ENCODE measurements at places on chromosomes 13 and 19.
A peak's percentile ranks its signal among the peaks of the same experiment; 100 is the strongest.

DNA sequence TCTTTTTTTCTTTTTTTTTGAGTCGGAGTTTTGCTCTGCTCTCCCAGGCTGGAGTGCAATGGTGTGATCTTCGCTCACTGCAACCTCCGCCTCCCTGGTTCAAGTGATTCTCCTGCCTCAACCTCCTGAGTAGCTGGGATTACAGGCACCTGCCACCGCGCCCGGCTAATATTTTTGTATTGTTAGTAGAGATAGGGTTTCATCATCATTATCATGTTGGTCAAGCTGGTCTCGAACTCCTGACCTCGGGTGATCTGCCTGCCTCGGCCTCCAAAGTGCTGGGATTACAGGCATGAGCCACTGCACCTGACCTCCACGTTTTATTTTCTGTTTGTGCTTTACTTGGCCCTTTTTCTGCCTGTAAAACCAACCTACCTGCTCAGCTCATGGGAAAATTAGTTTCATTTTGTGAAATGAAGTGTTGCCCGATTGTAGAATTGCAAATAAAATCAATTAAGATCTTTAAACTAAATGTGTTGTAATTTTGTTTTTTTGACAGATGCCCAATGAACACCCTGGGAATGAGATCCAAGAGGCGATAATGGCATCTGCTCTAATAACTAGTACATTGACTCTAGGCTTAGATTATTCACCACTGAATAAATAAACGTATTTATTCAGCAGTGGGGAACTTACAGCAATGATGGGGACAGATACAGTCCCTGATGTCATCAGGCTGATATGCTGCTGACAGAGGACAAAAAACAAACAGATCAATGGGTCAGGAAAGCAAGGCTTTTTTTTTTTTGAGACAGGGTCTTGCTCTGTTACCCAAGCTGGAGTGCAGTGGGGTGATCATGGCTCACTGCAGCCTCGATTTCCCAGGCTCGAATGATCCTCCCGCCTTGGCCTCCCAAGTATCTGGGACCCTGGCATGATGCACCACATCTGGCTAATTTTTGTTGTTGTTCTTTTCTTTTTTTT is 2.2 kb upstream of the RAB11B start:
- peak; percentile 27 for DNase-seq

DNA sequence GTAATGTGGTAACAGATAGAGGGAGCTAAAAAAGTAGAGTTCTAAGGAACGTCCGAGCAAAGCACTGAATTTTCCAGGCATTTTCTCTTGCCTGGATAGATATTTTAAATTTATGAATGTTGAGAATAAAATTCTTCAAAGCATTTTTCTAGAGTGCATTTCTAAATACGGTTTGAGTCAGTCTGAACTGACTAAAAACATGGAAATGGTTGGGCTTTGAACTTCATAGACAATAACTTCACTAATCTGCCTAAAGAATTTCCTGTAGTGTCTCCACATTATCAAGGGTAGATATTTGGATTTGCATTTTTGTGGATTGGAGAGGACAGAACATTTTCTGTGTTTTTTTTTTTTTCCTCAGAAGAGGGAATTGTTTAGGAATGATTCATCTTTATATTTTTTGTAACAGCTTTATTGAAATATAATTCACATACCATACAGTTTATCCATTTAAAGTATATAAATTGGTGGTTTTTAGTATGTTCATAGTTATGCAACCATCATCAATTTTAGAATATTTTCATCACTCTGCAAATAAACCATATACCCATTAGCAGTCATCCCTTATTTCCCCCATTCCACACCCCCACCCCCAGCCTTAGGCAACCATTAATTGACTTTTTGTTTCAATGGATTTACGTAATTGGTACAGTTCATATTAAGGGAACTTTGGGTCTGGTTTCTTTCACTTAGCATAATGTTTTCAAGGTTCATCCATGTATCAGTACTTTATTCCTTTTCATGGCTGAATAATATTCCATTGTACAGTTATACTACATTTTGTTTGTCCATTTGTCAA is 20.7 kb downstream of the GARRE1 start:
- no peak for DNase-seq

DNA sequence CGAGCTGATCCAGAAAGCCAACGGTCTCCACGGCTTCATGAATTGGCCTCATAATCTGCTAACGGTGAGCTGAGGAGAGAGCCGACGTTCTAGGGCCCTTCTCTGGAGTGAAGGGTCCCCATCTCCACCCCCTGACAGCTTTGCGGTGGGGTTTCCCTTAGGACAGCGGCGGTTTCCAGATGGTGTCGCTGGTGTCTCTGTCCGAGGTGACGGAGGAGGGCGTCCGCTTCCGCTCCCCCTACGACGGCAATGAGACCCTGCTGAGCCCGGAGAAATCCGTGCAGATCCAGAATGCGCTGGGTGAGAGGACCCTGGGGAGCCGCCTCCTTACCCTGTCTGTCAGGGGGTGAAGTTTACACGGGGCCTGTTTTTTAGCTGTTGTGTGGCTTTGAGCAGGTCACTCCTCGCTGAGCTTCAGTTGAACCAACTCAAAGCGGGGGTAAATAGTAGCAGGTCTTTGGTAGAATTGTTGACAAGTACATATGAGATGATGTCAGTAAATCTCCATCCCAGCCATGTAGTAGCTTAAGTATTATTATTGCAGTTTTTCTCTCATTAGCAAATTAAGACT is 801 bp downstream of the QTRT1 start:
- peak; percentile 55 for DNase-seq

GRCh38 chr19:3162418-3163229 is 15.9 kb upstream of the S1PR4 start:
- peak; percentile 68 for DNase-seq

DNA sequence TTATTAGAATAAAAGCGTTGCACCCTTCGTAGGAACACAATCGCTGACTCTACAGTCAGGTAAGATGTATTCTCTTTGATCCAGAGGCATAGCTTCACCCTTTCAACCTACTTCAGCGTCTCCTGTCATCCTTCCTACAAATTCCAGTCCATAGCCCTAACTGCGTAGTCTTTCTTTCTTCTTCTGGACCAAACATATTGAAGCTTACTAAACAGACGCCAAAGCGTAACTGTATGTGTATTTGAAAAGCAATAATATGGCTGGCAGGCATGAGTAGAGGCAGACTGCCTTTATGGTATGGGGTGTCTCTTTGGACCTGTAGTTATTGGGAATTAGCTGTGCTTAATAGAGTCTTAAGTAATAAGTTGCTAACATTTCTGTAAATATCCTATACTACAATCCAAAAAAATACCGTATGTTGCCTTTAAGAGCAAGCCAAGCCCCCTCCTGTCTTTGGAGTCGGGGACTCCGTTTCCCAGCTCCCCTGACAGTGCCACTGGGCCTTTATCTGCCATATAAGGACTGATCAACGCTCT is 392 bp upstream of the ZNF548 start:
- no peak for DNase-seq

DNA sequence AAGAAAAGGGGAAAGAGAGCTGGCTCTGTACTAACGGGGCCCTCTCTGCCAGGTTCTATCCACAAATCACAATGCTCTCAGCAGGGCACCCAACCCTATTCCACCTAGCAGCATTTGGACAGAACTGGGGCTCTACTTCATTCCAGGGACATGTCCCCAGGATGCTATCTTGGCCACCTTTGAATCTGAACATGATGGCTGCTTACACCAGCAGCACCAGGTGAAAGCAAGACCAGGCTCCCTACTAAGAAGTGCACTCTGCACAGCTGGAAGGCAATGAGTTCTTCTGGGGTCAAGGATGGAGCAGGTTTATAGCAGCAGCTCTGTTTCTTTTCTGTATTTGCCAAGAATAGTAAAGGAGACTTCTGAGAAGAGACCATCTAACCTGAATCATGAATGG is 222.4 kb downstream of the DACH1 start:
- no peak for DNase-seq

Measured in hematopoietic multipotent progenitor cell treated with erythropoietin and hydrocortisone succinate and interleukin-3 and kit ligand, for 8 days (in vitro differentiated cells).